ENCODE measurements at places on chromosomes 3 and 15.

- DNase-seq = no peak
Observed at GRCh38 chr3:102449341-102449740, 14.5 kb downstream of the ZPLD1 start.

DNA sequence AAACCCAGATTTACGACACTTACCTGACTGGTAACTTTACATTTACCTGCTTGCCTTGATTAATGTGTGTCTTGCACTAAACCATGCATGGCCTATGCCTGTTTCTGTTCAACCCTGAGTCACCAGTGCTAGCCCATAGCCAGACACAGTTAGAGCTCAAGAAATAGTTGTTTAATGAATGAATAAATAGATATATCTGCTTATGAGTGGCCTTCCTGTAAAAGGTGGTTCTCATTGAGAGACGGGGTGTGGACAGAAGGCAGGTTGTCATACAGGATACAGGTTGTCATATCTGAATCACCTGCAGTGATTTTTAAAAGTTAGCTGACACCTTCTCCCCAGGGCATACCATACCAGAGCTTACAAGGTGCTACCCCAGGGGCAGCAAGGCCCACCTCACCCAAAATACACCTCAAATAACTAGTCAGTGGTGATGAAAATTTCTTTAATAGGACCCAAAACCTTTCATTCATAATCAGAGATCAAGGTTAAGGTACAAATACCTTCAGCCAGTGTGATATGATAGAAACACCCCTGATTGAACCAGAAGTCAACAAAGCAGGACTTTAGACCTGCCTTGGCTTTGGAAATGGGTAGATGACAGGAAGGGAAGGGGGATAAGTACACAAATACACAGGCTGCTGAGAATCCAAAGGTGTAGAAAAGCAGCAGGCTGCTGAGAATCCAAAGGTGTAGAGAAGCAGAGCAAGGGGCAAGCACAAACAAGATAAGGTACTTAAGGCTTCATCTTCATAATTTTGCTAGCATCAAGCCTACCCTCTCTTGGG, 45.4 kb upstream of the TSC22D2 start:
- DNase-seq = no peak

GRCh38 chr15:66505430-66505811, 295 bp downstream of the ZWILCH start:
- DNase-seq = peak; percentile 76

DNA sequence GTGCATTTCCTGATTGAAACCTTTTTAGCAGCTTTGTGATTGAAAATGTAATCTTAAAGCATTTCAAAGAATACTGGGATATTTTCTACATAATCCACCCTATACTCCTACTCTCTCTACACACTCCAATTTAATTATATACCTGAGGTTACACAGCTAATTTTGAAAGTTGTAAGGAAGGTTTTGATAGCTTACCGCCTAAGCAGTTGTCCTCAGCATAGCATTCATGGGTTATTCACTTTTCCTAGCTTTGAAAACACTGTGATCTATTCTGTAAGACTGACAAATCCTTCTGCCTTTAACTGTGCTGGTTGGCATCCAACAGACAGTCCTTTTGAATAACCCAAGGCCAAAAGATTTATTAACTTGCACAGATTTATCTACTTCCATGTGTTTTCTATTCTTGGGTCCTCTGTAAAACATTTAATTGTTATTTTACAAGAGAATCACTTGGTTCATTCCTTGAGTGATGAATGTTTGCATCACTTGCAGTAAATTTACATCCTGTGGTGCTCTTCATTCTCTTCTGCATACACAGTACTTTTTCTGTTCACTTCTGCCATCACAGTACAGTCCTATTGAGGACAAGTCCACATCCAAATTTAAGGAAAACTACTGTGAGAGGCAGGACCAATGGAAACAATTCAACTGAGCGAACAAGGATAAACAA, 44.8 kb downstream of the SERPINI1 start:
- DNase-seq = no peak

DNA sequence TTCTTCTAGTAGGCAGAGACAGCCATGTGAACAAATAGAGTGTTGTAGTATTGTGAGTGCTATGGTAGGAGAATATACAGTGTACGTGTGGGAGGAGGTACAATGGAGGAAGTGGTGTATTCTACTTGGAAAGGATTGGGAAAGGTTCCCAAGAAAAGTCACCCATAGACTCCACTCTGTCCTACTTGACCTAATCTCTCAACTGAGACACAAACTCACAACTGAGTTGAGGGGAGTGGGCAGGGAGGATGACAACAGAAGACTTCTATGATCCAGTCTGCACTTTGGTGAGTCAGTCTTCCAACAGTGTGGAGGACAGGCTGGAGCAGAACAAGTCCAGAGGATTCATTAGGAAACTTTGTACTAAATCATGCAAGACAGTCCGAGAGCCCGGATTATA, 28.8 kb upstream of the AQP9 start:
- no peak for DNase-seq

GRCh38 chr15:23483821-23484299, 36.8 kb upstream of the GOLGA6L2 start:
- no peak for DNase-seq

DNA sequence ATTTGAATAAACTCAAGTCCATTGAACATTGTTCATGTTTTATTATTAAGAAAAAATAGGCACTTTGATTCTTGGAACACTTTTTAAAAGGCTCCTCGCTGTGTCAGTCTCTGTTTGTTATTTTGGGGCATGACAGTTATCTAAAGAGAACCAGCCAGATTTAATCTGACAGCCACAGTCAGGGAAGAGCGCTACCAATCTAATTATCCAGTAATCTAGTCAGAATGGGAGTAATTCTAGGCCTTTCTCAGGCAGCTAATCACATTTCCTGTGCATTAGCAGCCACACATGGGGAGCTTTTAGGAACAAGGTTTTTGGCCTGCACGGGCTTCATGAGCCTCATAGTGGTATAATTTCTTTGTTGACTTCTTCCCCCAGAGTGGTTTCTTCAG, 362.2 kb downstream of the RBMS3 start:
- no peak for DNase-seq

DNA sequence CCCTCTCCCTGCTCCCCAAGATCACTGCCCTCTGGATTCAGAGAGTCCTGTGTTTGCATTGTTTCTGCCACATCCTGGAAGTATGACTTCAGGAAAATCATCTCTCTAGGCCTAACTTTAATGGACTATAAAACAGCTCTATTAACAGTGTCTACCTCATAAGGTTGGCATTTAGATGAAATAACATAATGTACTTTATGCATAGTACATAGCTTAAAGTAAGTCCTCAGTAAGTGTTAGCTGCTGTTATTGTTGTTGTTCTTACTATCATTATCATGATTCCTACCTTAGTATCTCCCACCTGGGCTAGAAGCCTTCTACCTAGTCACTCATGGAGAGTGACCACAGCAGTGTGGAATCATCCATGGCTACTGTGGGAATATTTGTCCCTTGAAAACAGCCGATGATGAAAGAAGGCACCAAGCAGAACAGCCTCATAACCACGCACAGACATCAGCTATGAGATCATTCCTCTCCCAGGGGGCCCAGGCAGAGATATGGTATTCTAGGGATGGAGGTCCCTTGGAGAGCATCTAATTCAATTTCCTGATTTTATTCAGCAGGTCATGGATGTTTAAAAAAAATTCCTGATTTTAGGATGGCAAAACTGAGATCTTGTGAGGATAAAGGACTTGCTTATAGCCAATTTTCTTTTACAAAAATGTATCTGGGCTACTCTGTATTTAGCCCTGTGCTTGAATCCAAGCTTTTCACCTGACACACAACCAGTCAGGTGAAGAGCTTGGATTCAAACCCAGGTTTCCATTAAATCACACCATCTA, 1.9 kb downstream of the FSD2 start:
- DNase-seq = no peak

DNA sequence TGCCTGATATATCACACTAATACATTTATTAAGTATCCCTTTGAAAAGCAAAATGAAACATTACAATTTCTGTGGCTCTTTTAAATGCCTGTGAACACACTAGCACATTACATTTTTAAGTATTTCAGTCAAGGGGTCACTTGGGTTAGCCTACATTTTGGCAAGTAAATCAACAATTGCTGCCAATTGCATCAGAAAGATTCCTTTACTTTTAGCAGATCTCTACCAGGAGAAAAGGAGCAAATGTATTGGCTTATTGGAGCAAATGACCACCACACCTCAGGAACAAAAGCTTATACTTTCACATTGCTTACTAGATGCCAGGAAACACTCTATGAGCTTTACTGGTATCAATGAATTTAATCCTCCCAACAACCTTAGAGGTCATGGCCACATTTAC, 947.1 kb downstream of the FHIT start:
- no peak for DNase-seq

DNA sequence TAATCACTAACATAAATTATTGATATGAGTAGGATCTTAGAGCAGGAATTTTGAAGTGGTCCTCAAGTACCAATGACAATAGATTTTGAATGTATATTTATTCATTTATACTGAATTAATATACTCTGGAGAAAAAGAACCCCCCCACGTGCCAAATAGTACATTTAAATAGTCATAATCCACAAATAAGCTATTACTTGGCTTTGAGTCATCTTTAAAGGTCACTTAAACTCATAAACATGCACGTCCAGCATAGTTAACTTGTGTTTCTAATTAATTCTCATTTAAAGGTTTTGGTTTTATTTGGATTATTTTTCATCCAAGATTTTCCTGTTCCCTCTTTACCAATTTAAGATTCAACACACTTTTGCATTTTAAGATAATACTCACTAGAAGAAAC, 35.1 kb downstream of the FGF7 start:
- DNase-seq = no peak

- DNase-seq = no peak
Observed at GRCh38 chr15:55457401-55458022, 49.2 kb downstream of the PIERCE2 start.

DNA sequence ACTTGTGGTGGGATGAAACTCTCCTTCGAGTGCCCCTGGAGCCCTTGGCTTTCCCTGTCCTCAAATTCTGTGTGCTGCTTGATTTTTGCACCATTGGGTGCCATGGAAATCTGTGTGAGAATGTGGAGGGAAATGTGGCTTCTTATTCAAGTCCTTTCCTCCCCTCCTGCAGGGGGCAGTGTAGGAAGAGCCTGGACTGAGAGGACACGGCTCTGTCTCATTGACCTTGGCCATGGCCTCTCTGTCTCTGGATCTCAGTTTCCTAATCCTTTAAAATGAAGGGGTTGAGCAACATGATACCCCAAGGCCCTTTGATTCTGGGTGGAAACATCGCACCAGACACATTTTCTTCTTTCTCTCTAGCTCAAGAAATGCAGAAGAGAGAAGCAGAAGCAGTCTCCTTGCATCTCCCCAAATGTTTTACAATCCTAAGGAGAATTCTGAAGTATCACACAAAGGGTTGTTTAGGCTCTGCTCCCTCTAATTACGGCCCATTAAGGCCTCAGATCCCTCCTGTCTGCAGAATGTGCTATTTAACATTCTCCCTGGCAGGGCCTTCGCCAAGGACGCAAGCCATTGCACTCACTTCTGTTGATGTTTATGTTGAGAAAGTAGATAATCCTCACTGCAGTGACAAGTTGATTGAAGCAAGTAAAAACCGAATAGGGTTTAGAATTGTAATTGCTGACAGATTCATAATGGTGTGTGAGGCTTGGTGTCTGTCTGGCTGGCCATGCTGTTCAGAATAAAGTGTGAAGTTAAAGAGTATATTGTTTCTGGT, 169.1 kb downstream of the TPRG1 start:
- DNase-seq = no peak

DNA sequence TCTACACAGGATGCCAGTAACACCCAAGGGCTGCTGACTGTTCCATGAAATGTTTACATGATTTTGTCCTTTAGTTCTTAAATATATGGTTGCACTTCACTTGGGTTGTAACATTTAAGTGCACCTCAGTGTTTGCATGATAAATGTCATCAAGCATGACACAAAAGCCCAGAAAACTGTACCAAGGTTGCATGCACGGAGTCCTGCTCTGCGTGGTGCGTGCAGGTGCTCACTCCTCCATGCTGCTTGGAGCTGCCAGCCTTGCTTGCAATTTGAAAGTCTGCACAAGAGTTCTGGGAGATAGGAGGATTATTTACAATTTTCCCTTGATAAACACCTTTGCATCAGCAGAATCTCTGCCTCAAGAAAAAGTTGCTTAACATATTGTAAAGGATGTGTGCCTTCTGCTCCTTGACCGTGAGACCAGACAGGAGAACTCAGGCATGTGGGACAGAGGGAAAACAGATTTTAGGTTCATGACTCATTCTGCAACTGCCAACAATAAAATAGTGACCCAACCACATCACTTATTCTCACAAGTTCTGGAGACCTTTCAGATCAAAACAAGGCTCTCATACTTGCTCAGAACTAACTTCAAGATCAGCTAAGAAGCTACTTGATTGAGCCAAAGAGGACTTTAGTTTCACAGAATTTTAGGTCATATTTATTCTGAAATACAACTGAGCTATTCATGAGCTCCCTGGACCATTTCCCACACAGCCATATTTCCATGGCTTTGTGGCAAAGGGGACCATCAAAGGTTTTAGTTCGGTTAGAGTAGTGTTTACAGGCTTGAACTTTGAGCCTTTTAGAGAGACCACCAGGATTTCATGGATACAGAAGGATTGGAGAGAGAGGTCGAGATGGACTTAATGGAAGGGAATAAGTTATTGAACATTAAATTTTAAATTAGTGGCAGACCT, 128.4 kb upstream of the ZBED2 start:
- DNase-seq = no peak

DNA sequence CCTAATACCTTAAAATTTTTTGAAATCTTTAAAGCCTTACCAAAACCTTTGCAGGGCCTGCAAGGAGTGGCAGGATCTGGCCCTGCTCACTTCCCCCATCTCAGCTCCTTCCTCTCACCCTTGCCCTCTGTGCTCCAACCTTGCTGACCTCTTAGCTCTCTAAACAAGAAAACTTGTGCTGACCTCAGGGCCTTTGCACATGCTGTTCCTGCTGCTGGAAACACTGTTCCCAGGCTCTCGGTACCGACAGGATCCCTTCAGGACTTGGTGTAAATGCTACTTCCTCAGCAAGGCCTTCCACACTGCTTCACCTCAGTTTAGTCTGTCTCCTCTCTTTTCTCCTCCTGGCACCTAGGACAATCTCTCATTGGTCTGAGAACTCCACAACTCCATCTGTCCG, 155.4 kb upstream of the IQSEC1 start:
- DNase-seq = no peak

GRCh38 chr3:13561967-13562366, 13.0 kb downstream of the FBLN2 start:
- DNase-seq = no peak

DNA sequence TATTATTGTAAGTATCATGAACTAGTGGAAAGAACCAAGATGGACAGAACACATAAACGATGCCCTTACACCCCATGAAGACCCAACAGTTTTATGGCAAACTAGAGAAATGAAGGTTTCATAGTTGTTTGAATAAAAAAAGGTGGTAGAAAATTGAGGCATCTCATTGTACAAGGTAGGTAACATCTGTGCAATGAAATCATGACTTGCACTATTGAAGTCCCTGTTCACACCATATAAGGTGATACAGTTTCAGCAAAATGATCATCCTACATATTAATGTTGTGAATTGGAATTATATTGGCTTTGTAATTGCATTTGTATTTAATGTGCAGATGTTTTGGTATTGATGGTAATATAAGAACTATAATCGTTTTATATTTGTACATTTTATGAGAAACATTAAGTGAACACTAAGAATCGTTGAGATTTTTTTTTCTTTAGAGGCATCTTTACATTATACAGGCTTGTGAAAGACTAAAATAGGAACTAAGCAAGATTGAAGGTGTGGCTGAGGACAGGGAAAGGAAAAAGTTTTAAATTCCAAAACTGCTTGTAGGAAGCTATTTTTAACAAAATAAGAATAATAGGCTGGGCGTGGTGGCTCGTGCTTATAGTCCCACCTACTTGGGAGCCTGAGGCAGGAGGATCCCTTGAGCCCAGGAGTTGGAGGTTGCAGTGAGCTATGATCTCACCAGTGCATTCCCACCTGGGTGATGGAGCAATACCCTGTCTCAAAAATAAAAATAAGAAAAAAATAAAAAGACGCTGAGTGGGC, 48.5 kb downstream of the CGNL1 start:
- DNase-seq = no peak
